Activated CD8-positive, alpha-beta memory T cell treated with anti-CD3 and anti-CD28 coated beads, Interleukin-2, amount 10 ng/mL, durations not matched to agents 7 days and 5 days (primary cell): ENCODE measurements at places on chromosomes 3 and 15. TPM values are rescaled to one million over a fixed set of nuclear protein-coding genes. Genes with fewer than 3 reads are reported as not detected.

DNA sequence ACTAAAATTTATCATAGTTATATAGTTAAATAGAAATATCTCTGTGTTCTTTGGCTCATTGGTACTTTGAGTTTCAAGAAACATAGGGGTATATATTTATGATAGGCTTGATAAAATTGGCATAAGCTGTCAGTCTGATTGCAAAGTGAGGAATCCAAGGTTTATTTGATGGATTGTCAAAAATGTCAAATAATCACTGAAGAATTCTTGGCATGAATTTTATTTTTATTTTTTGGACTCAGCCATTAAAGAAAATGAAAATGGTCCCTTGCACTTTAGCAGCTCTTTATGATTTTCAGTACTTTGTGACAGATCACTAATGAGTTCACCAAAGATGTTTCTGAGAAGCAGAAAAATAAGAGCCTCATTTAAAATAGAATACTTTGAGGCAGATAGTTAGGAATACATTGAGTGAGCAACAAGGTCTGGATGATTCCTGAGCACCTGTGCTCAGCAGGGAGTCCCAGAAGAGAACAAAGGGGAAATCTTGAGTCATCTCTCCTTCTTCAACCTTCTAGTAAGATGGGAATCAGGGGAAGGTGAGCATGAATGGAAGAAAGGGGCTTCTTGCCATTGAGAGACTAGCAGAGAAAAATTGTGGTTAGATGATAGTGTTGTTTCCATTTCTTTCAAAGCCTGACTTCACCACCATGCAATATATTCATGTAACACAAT, 85.3 kb upstream of the VEPH1 start:
- H3K27me3 ChIP-seq: peaks cover 7% of the 10 kb centered on the region
- H3K4me3 ChIP-seq: no peak overlapping the region
- H3K27ac ChIP-seq: no peak overlapping the region
- no peaks in the 10 kb centered on the region for H3K36me3 ChIP-seq
- no peaks in the 10 kb centered on the region for H3K4me1 ChIP-seq

- H3K36me3 ChIP-seq: no peaks in the 10 kb centered on the region
- no peak for DNase-seq
Measured at GRCh38 chr3:25711090-25711489, 46.4 kb upstream of the TOP2B start.

DNA sequence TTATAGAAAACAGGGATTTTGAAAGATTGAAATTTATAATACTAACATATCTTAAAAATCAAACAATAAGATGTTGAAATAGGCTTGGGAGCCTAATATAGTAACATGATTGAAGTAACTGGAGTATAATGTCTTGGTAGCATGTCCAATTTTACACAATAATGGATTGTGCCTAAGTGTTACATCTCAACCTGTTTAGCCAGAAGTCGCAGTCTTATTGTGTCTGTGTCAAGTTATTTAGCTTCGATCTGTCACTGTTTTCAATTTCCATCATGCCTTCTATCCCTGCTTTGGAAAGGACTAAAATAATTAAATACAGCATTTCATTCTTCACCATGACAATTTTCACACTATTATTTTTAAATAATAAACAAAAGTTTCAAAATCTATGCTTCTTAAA, 1352.2 kb downstream of the SI start:
- no peak for DNase-seq
- no peak overlapping the region for H3K4me3 ChIP-seq

- no peak for DNase-seq
- H3K4me1 ChIP-seq: peaks cover 10% of the 10 kb centered on the region
- H3K36me3 ChIP-seq: no peaks in the 10 kb centered on the region
- H3K27ac ChIP-seq: no peak overlapping the region
- no peak overlapping the region for H3K4me3 ChIP-seq
Measured at GRCh38 chr15:59751552-59752413, 62.7 kb upstream of the BNIP2 start.

- no peak overlapping the region for H3K4me3 ChIP-seq
- H3K27ac ChIP-seq: no peak overlapping the region
- no peaks in the 10 kb centered on the region for H3K27me3 ChIP-seq
- H3K4me1 ChIP-seq: no peaks in the 10 kb centered on the region
- no peak for DNase-seq
Measured at GRCh38 chr15:95550702-95551101, 779.8 kb upstream of the NR2F2 start.

GRCh38 chr3:194857469-194858113, 171.9 kb downstream of the FAM43A start:
- peaks cover 11% of the 10 kb centered on the region for H3K27me3 ChIP-seq
- no peaks in the 10 kb centered on the region for H3K4me1 ChIP-seq
- H3K36me3 ChIP-seq: no peaks in the 10 kb centered on the region
- H3K4me3 ChIP-seq: no peak overlapping the region
- DNase-seq: no peak

DNA sequence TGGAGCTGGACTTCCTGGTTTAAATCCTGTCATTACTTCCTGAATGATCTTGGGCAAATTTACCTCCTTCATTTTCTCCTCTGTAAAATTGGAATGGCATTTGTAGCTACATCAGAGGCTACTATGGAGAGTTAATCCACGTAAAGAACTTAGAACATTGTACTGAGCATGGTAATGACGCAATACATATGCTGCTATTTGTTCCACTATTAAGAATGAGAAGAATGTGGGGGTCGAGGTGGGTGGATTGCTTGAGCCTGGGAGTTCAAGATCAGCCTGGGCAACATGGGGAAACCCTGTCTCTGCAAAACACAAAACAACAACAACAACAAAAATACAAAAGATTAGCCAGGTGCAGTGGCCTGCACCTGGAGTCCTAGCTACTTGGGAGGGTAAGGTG, 250.6 kb downstream of the RYR3 start:
- H3K27ac ChIP-seq: no peak overlapping the region
- no peaks in the 10 kb centered on the region for H3K36me3 ChIP-seq
- no peak for DNase-seq
- H3K4me3 ChIP-seq: no peak overlapping the region

GRCh38 chr15:25510146-25510545, 71.3 kb upstream of the UBE3A start:
- DNase-seq: no peak
- H3K27ac ChIP-seq: no peak overlapping the region
- no peak overlapping the region for H3K4me3 ChIP-seq
- no peaks in the 10 kb centered on the region for H3K4me1 ChIP-seq
- H3K27me3 ChIP-seq: no peaks in the 10 kb centered on the region

DNA sequence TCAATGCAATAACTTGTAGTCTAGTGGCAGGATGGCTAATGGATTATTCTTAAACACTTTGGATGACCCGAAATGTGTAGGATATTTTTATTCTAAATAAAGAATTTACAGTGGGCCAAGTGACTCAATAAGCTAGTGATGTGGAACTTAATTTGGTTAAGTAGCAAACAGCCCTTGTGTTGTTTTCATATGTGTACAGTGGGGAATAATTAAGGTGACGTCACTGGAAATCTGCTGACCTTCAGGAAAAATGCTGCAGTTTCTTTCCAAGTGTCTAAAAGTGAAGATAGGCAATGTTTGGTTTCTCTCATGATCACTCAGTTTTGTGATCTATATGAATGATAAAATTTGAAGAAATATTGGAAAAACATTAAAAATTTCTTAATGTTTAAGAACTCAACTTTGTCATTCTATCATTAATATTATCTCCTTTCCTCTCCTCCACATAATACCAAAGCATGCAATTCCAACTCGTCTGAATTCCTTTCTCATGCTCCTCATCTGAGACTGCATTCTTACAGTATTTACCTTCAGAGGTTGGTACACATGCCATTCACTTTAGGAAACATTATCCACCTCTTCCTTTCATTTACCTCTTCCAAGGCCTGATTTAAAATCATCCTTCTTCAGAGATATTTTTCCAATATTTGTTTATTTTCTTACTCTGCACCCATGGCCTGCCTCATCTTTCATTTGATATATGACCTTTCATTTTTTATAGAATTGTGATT, 414.6 kb upstream of the ARPP21 start:
- H3K4me1 ChIP-seq: no peaks in the 10 kb centered on the region
- no peak overlapping the region for H3K27ac ChIP-seq
- no peaks in the 10 kb centered on the region for H3K27me3 ChIP-seq
- no peaks in the 10 kb centered on the region for H3K36me3 ChIP-seq
- no peak overlapping the region for H3K4me3 ChIP-seq

DNA sequence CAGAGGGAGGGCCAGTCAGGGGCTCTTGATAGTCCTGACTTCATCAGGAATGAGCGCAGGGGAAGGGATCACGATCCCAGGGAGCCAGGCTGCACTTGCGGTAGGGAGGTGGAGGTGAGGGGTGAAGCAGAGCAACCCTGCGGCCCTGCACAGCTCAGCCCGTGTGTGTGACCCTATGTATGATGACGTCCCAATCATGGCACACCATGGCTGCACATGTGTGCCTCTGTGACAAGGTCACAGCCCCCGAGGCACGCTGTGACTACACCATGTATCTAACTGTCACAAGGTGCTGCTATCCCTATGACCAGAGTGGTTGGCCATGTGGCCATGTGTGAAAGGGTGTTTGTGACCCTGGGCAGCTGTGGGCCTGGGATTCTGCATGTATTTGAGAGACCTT, 13.3 kb upstream of the ALAS1 start:
- no peak overlapping the region for H3K27ac ChIP-seq
- DNase-seq: no peak
- H3K4me1 ChIP-seq: peaks cover 34% of the 10 kb centered on the region
- no peak overlapping the region for H3K4me3 ChIP-seq
- H3K27me3 ChIP-seq: no peaks in the 10 kb centered on the region

DNA sequence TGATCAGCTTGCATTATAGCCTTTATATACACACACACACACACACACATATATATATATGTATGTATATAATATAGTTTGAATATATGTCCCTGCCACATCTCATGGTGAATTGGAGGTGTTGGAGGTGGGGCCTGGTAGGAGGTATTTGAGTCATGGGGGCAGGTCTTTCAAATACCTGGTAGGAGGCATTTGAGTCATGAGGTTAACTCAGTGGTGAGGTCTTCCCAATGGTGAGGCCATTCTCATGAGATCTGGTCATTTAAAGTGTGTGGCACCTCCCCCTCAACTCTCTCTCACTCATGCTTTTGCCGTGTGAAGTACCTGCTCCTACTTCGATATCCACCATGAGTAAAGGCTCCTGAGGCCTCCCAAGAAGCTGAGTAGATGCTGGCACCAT, 27.5 kb upstream of the FHIT start:
- no peak overlapping the region for H3K4me3 ChIP-seq
- H3K27ac ChIP-seq: no peak overlapping the region
- H3K36me3 ChIP-seq: no peaks in the 10 kb centered on the region
- DNase-seq: no peak
- H3K27me3 ChIP-seq: peaks cover 4% of the 10 kb centered on the region
- H3K4me1 ChIP-seq: no peaks in the 10 kb centered on the region

DNA sequence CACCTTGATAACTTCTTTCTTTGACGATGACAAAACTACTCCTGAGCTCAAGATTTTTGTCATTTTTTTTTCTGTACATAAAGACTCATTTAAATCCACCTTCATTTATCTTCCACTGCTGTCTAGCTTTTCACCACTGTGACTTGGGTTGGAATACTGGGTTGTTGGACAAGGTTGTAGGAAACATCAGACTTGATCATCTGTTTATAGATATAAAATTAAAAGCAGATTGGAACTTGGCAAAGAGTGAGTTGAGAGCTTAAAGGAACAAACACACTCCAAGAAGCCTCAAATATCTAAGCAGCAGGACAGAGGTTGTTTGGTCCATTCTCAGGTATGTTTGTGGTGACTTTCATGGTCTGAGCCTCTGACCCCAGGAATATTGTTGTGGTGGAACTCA, 141.7 kb upstream of the NDN start:
- H3K4me1 ChIP-seq: no peaks in the 10 kb centered on the region
- DNase-seq: no peak
- H3K36me3 ChIP-seq: no peaks in the 10 kb centered on the region
- H3K4me3 ChIP-seq: no peak overlapping the region
- no peak overlapping the region for H3K27ac ChIP-seq

- H3K36me3 ChIP-seq: peaks cover 12% of the 10 kb centered on the region
- peaks cover 7% of the 10 kb centered on the region for H3K4me1 ChIP-seq
- no peak overlapping the region for H3K4me3 ChIP-seq
Measured at GRCh38 chr15:72034859-72035650, 82.9 kb downstream of the MYO9A start.

DNA sequence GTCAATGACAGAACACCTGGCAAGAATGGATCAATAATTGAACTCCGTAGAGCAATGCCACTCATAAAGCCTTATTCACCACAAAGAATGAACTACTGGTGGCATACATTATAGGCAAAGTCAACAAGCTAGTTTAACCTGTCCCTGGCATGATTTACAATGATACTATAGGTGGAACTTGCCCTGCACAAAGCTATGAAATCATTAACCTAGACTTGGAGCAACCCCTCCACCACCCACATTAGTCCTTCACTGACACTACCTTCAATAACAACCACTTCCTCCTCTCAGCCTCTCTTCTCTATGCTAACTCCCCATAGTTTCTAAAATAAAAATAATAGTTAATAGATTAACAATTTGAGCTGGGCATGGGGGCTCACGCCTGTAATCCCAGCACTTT, 54.4 kb downstream of the ACAP2 start:
- H3K4me1 ChIP-seq: peaks cover 13% of the 10 kb centered on the region
- H3K27me3 ChIP-seq: no peaks in the 10 kb centered on the region
- DNase-seq: no peak

- no peak overlapping the region for H3K4me3 ChIP-seq
- no peaks in the 10 kb centered on the region for H3K27me3 ChIP-seq
- H3K27ac ChIP-seq: no peak overlapping the region
- no peak for DNase-seq
Measured at GRCh38 chr15:81666839-81667238, 292.8 kb upstream of the TMC3 start.

- H3K27me3 ChIP-seq: no peaks in the 10 kb centered on the region
- DNase-seq: no peak
- no peak overlapping the region for H3K27ac ChIP-seq
- H3K4me3 ChIP-seq: no peak overlapping the region
Measured at GRCh38 chr3:109903100-109903499, 565.8 kb upstream of the DPPA4 start.

DNA sequence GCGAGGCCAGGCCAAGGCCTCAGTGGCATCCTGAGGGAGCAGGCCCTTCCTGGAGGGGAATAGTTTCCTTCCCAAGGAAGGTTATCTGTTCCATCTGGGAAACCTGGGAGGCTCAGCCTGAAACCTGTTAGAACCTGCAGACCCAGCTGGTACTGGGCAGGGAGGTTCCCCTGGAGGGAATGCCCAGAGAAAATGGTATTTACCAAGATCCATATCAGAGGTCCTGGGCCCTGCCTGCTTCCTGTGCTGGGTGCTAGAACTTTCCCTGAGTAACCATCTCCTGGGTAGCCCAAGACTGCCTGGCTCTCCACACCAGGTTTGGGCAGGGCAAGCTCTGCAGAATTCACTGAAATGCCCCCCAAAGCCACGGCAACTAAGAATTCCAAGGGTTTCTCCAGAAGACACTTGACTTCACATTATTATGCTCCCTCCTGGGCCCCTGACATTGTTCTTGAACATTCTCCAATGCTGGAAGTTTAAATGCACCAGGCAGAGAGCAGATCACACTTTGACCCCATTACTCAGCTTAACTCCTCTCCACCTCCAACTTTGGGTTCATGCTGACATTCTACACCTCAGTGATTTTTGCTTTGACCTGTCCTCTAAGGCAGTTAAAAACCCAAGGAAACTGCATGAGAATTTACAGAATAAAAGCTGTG, 2.0 kb downstream of the CA12 start:
- no peak for DNase-seq
- peaks cover 30% of the 10 kb centered on the region for H3K4me1 ChIP-seq
- no peak overlapping the region for H3K27ac ChIP-seq
- H3K36me3 ChIP-seq: no peaks in the 10 kb centered on the region

The GPR176 gene
- not detected for total RNA-seq

The PPP2R3A gene
- total RNA-seq: not detected

The SPRED1 gene
- total RNA-seq: 0.06 TPM

The RASGRP1 gene
- 143 TPM for total RNA-seq

The PRR20G gene
- not detected for total RNA-seq

The OR5K2 gene
- not detected for total RNA-seq

The CAMKV gene
- total RNA-seq: not detected
